ENCODE measurements at places on chromosomes 4 and X.

DNA sequence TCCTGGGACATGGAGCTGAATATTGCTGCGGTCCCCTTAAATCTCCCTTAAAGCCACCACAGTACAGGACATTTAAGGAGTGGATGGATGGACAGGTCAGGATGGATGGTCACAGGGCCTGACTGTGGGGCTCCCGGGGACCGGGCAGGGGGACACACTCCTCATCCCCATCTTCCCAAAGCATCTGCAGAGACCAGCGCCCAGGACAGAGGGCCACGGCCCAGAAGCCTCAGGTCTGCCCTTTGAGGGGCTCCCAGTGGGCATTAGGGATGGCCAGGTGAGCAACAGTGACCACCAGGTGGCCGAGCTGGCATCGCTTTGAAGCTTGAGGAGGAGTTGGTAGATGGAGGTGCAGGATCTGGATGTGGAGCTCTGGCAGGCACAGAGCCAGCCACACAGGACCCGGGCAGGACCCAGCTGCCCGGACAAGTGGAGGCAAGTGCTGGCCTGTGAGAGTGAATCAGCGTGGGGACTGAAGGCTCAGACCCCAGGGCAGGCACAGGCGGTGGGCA is 51.4 kb downstream of the ABLIM2 start:
- DNase-seq = no peak

- DNase-seq = no peak
Measured at GRCh38 chr4:137678796-137679195, 146.5 kb upstream of the PCDH18 start.

DNA sequence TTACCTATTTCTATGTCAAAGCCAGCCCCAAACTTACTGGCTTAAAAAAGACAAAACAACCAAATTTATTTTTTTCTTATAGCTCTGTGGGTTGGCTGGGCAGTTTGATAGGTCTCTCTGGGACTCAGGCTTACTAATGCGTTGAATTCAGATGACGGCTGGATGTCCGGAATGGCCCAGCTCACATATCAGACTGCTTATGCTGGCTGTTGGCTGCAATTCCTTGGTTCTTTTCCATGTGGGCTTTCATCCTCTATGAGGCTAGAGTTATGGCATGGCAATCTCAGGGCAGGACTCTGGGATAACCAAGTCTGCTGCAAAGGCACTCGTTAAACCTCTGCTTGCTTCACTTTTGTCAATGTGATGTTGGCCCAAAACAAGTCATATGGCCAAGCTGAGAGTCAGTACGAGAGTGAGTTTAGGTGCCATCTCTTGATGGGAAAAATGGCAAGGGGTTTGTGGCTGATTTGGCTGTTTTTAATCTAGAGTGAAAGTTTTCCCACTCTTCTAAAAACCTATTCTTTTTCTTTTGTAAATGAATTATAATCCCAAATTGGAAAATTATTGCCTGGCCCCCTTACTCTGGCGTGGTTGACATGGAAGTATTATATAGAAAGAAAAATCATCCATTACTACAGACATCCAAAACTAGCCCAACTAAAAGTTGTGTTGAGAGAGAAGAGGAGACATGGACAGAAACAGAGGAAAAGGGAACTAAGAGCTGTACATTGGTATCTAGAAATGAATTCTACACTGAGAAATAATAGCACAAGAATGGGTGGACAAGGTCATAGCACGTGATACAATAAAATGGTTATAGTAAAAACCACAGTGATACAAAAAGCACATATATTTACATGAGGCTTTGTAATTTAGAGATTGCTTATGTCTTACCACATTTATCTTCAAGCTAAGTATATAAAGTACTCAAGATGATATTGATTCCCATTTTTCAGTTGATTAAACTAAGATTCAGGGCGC is 6.6 kb downstream of the PRIMPOL start:
- DNase-seq = no peak

DNA sequence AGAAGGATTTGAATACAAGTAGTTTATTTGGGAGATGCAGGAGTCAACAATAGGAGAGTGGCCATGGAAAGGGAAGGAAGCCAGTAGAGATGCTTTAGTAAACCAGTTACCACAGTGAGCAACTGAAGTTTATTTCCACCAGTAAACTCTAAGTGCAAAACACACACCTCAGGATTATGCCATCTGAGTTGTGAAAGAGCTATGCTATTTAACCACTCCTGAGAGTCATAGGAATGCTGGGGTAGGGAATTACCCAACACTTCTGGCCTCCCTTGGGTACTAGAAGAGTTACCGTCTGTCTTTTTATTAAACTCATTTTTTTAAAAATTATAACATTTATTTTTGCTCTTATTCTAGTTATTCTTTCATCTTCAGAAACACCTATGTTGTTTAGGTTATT is 834.6 kb upstream of the AMOT start:
- DNase-seq = no peak

DNA sequence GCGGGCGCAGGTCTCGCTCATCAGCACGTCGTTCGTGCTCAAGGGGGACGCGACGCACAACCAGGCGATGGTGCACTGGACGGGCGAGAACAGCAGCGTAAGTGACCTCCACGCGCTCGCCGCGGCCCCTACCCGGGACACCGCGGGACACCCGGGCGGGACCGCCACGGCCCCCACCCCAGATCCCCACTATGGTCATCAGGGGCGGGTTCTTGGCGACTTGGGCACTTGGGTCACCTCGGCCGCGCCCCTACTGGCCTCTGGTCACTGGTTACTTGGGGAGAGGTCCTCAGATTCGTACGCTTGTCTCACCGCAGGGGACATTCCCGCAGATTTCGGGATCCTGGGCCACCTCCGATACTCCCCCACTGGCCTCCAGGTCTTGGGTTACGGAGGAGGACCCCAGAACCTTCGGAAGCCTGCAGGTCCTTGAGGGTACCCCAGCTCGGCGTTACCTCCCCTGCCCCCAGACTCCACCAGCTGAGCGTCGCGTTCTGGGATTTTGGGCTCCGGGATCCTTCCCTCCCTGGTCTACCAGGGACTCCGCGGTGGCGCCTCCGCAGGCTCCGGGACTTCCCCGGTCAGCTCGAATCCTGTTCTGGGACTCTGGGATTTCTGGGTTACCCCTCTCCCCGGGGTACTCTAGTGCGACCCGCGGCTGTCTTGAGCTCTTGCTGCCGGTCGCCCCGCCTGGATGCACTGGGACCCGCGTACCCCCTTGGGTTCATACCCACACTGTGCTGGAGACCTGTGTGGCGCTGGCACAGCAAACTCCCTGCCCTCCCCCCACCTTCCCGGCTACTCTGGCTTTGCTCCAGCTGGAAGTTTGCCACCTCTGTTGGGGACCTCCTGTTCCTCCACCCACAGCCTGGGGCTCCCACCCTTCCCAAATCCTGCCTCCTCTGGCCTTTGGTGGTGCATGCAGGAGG is 956 bp downstream of the SORCS2 start:
- no peak for DNase-seq

- DNase-seq = no peak
Measured at GRCh38 chr4:155762334-155762733, 3.5 kb downstream of the GUCY1B1 start.

DNA sequence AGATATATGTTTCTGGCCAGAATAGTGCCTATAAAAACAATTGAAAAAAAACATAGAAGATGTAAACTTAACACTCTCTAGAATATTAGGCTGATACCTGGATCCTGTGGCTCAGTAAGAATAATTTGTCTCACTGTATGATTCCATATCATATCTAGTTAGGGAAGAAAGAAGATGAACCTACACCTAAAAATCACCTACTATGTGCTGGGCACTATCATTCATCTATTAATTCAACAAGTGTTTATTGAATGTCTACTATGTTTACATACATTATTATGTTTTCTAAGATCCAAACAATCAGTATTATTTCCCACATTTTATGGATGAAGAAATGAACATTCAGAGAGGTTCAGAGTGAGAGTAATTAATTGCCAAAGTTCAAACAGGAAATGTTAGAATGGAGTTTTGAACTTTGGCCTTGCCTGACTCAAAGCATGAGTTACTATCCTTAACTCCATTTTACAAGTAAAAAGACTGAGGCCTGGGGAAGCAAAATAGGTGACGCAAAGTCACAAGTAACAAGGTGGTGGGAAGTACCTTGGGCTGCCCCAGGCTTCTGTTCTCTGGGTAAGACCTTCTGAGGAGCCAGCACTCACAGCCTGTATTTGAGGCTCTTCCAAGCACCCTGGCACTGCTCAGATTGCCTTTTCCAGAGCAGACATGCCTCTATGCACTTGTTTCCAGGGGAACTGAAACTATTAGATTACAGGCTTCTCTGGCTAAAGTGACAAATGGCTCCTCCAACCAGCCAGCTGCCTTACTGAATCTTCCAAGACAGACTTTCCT is 111.1 kb upstream of the ACSL4 start:
- no peak for DNase-seq

- no peak for DNase-seq
Measured at GRCh38 chr4:4803216-4803911, 56.1 kb upstream of the MSX1 start.
